ENCODE measurements at places on chromosomes 1 and 21.
A peak's percentile ranks its signal among the peaks of the same experiment; 100 is the strongest.

DNA sequence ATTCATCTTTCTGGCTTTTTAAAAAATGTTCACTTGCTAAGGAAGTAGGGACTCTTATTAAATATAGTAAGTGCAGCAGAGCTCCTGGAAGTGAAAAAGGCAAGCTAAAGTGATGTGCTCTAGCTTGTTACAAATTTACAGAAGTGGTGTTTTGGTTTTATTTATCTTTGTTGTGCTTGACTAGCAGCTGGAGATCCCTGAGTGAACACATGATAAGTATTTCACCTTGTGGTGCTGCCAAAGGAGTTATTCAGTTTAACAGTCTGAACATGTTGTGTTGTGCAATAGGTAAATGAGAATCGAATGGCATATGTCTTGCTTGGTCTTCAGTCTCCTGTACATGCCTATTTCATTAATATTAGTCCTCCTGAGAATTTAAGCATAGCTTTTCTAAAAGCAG is 315.7 kb downstream of the TPR start:
- DNase-seq = no peak

GRCh38 chr1:41241354-41241748 is 755 bp downstream of the SCMH1 start:
- DNase-seq = peak; percentile 12

GRCh38 chr1:44536357-44537209 is 131.5 kb downstream of the RNF220 start:
- no peak for DNase-seq

GRCh38 chr21:40278345-40278744 is 411.1 kb downstream of the PCP4 start:
- no peak for DNase-seq

- DNase-seq = no peak
Measured at GRCh38 chr1:35660581-35661473, 19.5 kb upstream of the PSMB2 start.

- no peak for DNase-seq
Measured at GRCh38 chr1:207155028-207155427, 51.0 kb downstream of the C4BPA start.
